ENCODE measurements at places on chromosomes 7 and 10. TPM values are rescaled to one million over a fixed set of nuclear protein-coding genes. Genes with fewer than 3 reads are reported as not detected.

KIAA1217 gene
- 10.4 TPM for polyA plus RNA-seq

- no peak for DNase-seq
Observed at GRCh38 chr7:25638590-25639244, 410.4 kb upstream of the NPVF start.

GRCh38 chr10:30505543-30506298, 71.7 kb downstream of the MAP3K8 start:
- no peak for DNase-seq

FGF8 gene
- polyA plus RNA-seq = not detected

- peak; percentile 39 for DNase-seq
Observed at GRCh38 chr7:47600199-47601118, 18.5 kb upstream of the TNS3 start.

NUTM2E gene
- 0.22 TPM for polyA plus RNA-seq
